Activated T-helper 17 cell treated with anti-CD3 and anti-CD28 coated beads, Interleukin-2, amount 50 U/mL, for 72 hours (primary cell): ENCODE measurements at places on chromosomes 2 and 18. TPM values are rescaled to one million over a fixed set of nuclear protein-coding genes. Genes with fewer than 3 reads are reported as not detected.

ITGA4 gene
- total RNA-seq, result 63.3 TPM

- peak; percentile 92 for ATAC-seq
Measured at GRCh38 chr2:64910972-64911433, 78.2 kb upstream of the SLC1A4 start.

GCG gene
- total RNA-seq, result not detected

TRIM54 gene
- total RNA-seq, result 0.13 TPM

- no peak for ATAC-seq
Measured at GRCh38 chr18:9806905-9807304, 78.9 kb upstream of the TXNDC2 start.

FSHR gene
- not detected for total RNA-seq

- no peak for ATAC-seq
Measured at GRCh38 chr2:177179227-177179626, 33.4 kb upstream of the HNRNPA3 start.

G6PC2 gene
- total RNA-seq, result not detected

- no peak for ATAC-seq
Measured at GRCh38 chr2:206127656-206128055, 31.6 kb downstream of the NDUFS1 start.

C2orf66 gene
- total RNA-seq, result 0.43 TPM

DNA sequence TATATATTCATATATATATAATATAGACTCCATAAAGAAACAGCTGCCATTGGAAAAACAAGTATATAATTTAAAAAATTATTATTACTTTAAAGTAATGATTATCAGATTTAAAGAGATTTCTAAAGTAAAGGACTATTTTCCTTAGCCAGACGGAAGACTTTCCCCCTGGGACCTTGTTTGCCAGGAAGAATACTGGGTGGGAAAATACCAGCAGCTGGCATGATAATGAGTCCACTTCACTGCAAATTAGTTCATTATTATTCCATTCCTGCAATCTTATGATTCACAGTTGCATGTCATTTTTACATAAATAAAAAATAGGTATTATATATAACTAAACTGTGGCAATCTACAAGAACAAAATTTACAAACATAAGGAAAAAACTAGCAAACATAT lies 339.8 kb upstream of the CDH7 start:
- ATAC-seq, result no peak

SERPINB12 gene
- not detected for total RNA-seq

DNA sequence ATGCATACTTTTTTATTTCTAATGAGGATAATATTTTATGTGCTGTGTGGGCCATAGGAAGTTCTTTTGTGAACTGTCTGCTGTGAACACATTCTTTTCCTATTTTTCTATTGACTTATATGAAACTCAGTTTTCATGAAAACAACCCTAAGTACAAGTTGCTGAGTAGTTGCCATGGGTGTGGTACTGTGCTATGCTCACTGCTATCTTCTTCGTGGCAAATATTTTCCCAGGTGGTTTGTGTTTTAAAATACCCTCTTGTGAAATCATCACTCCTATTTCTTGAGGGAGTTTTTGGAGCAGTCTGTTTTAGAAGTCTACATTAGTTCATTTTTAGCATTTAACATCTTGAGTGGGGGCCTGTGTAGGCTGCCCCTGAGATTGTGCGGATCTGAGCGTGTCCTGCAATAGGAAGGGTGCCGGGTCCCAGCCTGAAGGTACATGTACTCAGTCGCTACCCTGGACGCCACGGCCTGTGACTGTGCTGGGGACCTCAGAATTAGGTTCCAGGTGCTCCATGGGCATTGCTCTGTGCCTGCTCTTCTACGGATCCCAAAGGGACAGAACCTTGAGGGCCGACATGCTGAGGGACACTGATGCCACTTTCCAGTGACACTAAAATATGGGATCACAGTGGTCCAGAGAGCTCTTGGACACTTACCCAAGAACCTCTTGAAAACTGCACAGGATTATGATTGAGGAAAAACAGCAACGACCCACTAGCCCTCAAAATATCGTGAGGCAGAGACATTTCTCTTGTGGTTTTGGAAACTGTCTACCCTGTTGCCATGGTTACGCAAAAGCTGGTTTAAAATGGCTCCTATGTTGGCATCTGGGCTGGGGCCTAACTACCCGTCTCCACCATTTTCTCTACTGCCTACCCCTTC lies 480.4 kb downstream of the TGIF1 start:
- ATAC-seq, result no peak

GRCh38 chr2:11795590-11795989 lies 49.2 kb downstream of the LPIN1 start:
- no peak for ATAC-seq

GRCh38 chr2:29060441-29060840 lies 13.9 kb downstream of the PCARE start:
- ATAC-seq, result no peak

- no peak for ATAC-seq
Measured at GRCh38 chr2:88556026-88556425, 71.2 kb downstream of the EIF2AK3 start.

GRCh38 chr2:101860157-101860556 lies 131.6 kb upstream of the IL1R2 start:
- no peak for ATAC-seq

CNGA3 gene
- total RNA-seq, result not detected

- ATAC-seq, result peak; percentile 62
Measured at GRCh38 chr18:21599585-21600525, 649 bp downstream of the ESCO1 start.

GRCh38 chr2:9914384-9915065 lies 37.0 kb upstream of the GRHL1 start:
- peak; percentile 100 for ATAC-seq

UCN gene
- 1.7 TPM for total RNA-seq

DNA sequence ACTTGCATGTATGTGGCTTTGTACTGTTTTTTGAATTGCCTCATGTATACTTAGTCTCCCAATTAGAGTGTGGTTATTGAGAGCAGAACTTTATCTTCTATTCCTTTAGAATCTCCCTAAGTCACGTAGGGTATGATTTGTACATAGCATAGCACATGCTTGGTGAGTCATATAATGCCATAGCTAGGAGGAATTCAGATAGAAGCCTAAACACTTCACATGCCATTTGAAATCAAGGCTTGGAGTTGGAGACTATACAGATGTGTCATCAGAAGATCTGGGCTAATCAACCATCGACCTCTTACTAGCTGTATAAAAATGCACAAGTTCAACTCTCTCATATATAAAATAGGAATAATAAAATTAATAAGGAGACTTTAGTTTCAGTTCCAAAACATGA lies 222.6 kb upstream of the ST6GAL2 start:
- ATAC-seq, result no peak

DNA sequence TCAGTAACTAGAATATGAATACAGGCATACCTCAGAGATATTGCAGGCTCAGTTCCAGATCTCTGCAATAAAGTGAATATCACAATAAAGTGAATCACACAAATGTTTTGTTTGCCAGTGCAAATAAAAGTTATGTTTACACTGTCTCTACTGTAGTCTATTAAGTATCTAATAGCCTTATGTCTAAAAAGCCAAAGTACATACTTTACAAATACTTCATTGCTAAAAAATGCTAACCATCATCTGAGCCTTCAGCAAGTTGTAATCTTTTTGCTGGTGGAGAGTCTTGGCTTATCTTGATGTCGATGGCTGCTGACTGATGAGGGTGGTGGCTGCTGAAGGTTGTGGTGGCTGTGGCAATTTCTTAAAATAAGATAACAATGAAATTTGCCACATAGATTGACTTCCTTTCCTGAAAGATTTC lies 159.4 kb downstream of the MYO1B start:
- ATAC-seq, result no peak

EN1 gene
- not detected for total RNA-seq

FTCDNL1 gene
- 1.3 TPM for total RNA-seq
